ENCODE measurements at places on chromosomes 4 and X.

DNA sequence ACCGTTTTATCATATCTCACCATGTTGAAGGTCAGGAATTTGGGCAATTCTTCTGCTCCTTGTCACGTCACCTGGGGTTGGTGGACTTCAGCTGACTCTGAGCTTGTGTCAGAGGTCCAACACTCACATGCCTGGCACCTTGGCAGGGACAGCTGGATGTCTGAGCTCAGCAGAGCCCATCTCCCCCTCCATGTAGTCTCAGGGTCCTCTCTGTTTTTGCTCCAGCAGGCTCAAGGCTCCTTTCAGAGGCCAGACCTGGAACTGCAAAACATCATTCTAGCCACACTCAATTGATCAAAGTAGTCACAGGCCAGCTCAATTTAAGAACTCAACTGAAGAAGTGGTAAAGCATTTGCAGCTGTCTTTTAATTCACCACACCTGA lies 45.4 kb downstream of the EDNRA start:
- no peak for DNase-seq

DNA sequence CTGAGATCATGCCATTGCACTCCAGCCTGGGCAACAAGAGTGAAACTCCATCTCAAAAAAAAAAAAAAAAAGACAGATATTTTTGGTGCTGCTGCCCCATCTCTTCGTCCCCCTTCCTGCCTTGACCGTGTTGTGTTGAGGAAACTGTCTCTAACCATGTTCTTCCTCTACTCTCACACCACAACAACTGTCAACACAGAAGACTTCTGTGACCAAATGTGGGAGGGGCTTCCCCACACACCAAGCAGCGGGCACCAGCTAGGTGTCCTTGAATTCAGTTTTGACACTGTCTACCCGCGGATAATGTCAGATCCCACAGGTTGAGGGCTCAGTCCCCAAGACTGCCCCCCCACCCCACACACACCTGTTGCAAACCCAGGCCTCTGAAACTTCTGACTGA lies 104.7 kb upstream of the BCOR start:
- DNase-seq, result no peak

GRCh38 chr4:53477636-53478035 lies 100.2 kb downstream of the FIP1L1 start:
- no peak for DNase-seq

DNA sequence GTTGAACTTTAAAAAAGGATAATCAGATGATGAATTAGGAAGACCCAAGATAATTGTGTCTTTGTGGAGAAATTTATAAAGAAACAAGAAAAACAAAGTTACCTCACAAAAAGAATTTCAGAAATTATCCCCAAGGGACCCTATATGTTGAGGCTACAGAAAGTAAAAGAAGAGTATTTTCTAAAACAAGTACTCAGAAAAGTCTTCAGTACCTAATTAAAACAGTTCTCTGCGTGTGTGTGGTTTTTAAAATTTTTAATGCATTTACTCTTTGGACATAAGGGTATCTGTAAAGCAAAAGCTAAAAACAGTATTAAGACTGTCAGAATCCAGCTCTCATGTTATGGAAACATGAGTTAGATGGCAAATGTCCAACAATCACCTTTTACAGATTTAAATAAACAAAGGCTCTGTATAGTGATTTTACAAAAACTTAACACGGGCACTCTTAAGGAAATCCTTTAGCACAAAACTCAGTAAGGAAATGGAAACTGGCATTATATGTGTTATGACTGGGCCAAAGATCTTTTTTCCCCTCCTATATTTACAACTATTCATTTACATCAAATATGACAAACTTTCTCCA lies 187.5 kb downstream of the NSUN7 start:
- no peak for DNase-seq

DNA sequence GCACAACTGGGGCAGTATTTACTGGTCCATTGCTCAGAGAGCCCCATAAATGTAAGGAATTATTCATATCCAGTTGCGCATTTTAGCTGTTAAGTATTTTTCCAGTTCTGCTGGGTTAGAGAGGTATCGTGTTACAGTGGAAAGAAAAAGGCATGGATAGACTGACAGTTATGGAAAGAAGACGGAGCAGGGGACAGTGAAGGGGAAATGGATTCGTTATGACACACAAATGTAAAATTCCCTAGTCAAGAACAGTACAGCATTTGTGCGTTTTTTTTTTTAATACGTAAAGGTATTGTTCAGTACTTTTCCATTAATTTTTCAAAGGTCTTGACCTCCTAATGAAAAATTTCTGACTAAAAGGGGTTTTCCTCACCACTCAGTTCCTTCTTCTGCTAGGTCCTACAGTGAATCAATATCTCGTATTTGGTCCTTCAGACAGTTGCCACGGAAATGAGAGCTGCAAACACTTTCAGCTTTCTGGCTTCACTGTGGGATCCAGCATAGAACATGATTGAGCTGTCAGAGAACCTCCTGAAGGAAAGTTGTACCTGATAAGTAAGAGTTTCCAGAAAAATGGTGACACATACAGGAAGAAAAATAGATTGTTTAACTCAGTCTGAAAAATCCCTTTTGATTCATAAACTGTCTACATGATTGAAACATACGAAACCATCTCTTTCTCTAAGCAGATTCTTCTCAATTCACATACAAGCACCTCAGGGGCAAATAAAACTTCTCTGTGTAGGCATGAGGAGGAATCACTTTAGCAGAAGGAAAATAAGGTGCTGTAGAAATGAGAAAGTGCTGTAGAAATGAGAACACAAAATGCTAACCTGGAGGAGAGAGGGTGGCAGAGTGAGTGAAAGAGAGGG lies 21.8 kb upstream of the BBS12 start:
- DNase-seq, result no peak

DNA sequence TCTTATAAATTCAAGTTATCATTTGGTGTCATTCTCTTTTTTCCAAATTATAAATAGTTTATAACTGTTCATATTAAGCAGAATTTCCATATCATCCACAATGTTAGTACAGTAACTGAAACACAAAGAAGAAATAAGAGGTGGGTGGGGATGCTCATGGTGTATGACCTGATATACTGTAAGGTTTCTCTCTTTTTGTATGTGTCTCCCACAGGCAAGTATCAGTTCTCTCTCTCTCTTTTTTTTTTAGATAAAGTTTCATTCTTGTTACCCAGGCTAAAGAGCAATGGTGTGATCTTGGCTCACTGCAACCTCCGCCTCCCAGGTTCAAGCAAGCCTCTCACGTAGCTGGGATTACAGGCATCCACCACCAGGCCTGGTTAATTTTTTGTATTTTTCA lies 43.7 kb upstream of the UGT2A3 start:
- no peak for DNase-seq

DNA sequence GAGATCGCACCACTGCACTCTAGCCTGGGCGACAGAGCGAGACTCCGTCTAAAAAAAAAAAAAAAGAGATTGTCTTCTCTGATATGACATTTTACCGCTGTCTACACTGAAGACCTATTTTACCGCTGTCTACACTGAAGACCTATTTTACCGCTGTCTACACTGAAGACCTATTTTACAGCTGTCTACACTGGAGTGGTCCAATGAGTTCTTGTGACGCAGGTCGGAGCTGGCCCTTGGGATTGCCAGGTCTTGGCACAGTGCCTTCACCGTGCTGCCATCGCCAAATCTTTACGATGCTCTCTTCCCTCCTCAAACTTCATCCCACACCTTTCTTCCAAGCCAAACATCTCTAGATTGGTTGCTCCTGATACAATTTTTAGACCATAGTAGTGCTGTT lies 183.1 kb upstream of the FAT1 start:
- no peak for DNase-seq

DNA sequence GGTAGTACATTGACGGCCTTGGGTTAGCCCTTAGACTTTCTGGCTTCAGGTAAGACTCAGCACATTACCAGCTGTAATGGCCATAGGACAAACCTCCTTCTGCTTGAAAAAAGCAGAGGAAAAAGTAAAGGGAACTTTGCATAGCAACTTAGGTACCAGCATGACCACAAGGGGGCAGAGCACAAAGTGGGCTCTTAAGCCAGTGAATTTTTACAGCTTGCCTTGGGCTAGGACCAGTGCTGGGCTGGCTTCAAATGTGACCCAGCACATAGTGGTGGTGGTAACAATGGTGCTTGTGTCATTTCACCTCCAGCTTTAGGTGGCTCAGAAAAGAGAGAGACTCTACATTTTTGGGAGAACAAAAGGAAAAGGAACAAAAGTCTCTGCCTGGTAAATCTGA lies 66.1 kb downstream of the KLHL4 start:
- no peak for DNase-seq

- no peak for DNase-seq
Observed at GRCh38 chr4:137253949-137254348, 278.3 kb downstream of the PCDH18 start.

DNA sequence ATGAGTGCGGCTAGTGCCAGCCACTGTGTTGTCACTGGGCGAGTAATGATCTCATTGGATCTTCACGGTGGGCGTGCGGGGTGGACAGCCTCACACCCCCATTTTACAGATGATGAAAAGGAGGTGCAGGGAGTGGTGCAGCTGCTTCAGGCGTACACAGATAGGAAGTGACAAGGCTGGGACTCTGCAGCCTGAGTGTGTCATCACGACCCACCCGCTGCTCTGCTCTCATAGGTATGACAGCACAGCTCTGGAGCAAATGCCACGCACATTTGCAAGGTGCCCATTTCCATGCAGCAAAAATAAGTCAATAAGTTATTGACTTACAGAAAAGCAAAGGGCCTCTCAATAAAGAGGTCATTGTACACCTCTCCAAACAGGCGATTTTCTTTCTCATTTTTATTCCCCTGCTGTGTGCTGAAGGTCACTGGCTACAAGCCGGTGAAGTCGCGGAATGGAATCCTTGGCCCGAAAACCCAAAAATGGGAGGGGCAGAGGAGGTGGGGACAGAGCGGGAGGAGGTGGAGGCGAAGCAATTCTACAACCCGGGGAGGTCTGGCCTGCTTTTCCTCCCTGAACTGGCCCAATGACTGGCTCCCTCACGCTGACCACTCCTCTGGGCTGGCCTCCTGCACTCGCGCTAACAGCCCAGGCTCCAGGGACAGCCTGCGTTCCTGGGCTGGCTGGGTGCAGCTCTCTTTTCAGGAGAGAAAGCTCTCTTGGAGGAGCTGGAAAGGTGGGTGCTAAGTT lies at the start of gene SOD3:
Gene SOD3, plus strand, starts transcription at position 658 of the 750 bp plus-strand sequence. CDS start 3,949 bp downstream, outside the sequence.
- peak; percentile 83 for DNase-seq

GRCh38 chr4:10403633-10404445 lies 53.4 kb downstream of the ZNF518B start:
- DNase-seq, result no peak

- DNase-seq, result no peak
Observed at GRCh38 chrX:22486296-22486695, 213.6 kb downstream of the CBLL2 start.

- DNase-seq, result no peak
Observed at GRCh38 chrX:46803140-46803539, 33.7 kb upstream of the RP2 start.

GRCh38 chr4:107520368-107520767 lies 199.7 kb downstream of the PAPSS1 start:
- DNase-seq, result no peak

DNA sequence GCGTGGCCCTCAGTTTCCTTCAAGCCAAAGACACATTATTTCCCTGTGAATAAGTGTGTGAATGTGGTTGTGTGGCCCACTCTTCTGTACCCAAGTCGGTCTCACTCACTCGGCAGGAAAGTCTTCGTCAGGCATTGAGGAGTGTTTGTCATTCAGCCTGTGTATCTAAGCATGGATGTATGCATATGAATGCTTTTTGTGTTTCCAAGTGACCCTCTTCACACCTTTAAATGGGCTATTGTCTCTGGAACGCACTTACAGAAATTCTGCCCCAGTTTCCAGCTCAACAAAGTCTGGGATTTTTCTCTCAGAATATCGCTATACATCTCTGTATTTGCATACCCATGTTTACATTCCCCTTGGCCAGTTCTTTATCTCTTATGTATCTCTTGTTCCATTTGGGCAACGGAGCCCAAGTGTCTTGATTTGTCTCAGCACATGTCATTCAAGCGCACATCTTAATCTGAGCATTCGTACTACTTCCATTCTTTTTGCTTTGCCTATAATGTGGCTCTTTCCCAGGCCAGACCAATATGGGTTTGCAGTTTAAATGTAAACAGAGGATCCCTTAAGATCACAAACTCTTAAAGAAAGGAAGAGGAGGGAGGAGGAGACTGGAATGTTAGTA lies 4.8 kb downstream of the BCOR start:
- DNase-seq, result no peak
